Gastrocnemius medialis (tissue), 4 donors: ENCODE measurements at places on chromosomes 2 and 18. TPM values are rescaled to one million over a fixed set of nuclear protein-coding genes. Genes with fewer than 3 reads are reported as not detected.

GRCh38 chr2:70767699-70768589 lies at the start of gene ADD2:
Gene ADD2, minus strand, starts transcription at chr2:70768200. Its CDS starts 61,792 bp downstream, at chr2:70706408.
- DNase-seq = no peak

- no peak for DNase-seq
Measured at GRCh38 chr2:70827388-70827787, 7.0 kb upstream of the CLEC4F start.

GRCh38 chr2:231187736-231188505 lies 10.5 kb upstream of the ARMC9 start:
- peak; percentile 38 for DNase-seq

DNA sequence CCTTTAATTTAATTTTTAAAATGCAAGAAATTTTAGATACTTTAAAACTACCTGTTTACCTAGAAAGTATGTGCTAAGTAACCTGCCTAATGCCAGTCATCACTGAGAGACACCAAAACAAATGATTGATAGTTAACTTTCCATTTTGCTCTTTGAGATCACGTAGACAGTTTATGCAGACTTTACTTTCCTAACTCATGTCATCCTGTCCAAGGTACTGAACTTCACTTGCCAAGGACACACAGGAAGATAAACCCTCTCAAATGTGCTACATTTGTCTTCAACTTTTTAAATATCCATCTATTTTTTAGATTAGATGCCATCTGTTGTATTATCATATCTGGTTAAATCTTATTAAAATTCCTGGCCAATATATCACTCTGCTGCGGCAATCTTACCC lies 20.1 kb upstream of the SCN1A start:
- DNase-seq = no peak

DNA sequence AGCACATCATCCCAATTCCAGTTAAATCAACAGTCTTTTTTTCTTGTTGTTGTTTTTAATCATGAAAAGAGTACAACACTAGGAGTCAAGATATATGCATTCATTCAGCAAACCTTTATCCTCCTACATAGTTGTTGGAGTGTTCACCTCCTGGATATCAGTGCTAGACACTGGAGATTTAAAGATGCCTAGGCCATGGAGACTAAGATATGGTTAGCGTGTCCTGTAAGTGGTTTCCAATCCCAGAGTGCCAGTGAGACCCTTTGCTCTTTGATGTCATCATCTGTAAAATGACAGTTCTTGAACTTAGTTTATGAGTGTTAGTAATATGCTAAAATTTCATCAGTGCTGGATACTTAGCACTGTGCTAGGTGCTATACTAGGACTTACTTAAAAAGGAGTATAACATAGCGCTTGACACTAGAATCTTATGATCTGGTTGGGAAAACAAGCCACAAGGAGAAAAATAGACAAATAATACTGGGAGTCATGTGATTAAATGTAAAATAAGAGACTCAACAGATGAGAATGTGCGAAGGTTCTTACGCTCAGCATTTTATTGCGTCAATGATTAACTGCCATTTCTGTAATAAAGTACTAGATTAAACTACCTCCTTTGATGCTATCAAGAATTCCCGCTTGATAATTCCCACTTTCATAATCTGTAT lies 31.5 kb downstream of the BABAM2 start:
- DNase-seq = no peak

GRCh38 chr18:50695431-50696176 lies 124.2 kb downstream of the MRO start:
- DNase-seq = no peak

DNA sequence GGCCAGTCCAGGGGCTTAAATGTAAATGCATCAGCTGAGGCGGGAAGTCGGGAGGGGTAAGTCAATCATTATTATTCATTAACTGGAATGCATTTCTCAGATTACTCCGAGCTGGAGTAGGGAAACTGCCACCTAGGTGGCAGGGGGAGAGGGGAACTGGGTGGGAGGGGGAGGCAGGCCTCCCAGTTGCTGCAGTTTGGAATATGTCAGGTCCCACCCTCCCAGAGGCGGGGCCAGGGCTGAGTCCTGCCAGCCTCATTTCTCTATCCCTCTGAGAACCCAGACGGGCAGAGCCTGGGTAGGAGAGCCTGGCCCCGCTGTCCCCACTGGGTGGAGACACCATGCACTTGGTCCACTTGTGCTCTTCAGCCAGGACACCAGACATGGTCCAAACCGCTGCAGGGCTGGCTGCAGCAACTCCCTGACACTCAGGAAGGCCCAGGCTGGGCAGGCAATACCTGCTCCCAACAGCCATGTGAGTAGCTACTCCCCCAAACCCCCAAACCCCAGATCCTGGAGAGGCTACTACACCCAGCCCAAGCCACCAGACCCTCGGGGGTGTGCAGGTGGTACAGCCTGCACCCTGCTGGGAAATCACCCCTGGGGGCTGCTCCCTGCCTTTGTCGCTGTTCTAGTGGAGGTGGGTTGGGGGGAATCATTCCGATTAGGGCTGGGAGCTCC lies at the start of gene GPBAR1:
Gene GPBAR1, plus strand, starts transcription at position 274 of the 681 bp plus-strand sequence. CDS start 1,710 bp downstream, outside the sequence.
- DNase-seq = peak; percentile 33

DNA sequence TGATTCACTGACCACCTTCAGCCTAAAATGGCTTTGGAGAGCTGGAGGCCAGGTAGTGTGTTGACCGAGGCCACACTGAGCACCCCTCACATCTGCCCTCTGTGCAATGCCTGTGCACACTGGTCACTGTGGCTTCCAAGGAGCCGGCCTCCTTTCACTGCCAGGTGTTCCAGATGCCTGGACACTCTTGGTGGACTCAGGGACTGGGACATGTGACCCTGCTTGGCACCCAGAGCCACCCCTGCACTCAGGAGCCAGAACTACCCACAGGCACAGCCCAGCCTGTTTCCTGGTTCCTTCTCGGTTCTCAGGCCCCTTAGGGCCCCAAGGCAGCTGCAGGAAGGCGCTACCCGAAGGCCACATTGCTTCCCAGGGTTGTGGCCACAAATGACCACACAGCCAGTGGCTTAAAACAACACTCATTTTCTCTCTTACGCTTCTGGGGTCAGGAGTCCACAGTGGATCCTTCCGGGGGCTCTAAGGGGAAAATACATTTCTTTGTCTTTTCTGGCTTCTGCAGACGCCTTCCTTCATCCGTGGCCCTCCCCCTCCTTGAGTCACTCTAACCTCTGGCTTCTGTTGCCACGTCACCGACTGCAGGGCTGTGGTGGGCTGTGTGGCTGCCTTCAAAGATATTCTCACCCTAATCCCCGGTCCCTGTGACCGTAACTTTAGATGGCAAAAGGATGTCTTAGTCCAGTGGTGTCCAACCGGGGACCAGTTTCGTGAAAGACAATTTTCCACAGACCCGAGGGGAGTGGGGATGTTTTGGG lies 78.6 kb downstream of the ASB1 start:
- no peak for DNase-seq

- DNase-seq = no peak
Measured at GRCh38 chr2:223365158-223365679, 236.9 kb downstream of the SCG2 start.

DNA sequence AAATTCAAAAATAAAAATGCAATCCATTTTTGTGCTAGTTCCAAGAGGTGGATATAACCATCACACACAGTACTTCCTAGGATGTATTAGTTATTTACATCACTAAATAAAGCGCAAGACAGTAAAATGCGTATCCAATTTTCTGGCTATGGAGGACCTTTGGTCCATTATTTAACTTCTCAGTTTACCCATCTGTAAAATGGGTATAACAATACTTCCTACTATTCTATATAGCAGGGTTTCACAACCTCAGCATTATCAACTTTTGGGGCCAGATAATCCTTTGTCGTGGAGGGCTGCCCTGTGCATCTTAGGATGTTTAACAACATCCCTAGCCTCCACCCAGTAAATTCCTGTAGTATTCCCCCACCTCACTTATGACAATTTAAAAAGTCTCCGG lies 275.1 kb upstream of the PKDCC start:
- DNase-seq = no peak

DNA sequence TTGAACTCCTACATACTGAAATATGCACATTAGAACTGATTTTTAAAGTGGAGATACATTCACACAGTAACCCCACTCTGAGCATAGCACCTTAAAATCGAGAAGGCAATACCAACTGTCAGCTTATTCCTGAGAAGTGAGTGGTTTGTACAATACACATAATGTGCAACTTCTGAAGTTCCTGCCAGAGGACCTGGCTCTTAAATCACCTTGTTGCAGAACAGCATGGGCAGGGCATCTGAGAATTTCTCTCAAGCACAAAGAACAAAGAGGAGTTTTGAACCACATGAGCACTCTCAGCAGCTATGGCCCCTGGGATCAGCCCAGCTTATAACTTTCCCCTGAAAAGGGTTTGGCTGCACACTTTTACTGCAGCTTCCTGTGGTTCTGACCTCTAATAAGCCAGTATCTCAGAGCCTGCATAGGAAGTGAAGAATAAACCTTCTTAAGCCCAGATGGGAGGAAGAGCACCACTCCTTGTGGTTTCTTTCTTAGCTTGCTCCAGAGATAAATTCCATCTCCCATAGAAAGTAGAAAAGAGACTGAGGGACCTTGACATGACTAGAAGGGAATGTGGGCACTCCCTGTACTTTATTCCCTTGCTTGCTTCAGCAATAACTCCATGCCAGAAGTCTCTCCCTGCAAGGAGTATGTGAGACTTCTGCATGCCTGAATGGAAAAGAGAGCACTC lies 862.3 kb downstream of the SUCLG1 start:
- no peak for DNase-seq

DNA sequence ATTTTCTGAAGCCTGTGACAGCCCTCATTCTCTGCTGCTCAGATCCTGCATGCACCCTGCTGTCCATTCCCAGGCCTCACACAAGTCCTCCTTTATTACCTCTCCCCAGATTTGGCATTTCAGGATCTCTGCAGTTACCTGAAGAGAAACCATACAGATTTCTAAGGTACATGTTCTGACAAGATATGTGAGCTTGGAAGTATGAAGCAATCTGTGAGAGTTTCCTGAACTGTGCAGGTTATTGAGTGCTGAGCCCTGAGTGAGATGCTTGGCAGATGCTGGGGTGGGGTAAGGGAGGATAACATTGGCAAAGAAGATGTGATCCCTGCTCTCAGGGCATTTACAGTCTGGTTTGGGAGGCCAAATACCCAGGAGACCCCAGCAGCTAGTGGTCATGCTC lies 122.1 kb upstream of the STPG4 start:
- DNase-seq = no peak

- DNase-seq = peak; percentile 76
Measured at GRCh38 chr2:71455011-71455740, 1.8 kb downstream of the DYSF start.

DNA sequence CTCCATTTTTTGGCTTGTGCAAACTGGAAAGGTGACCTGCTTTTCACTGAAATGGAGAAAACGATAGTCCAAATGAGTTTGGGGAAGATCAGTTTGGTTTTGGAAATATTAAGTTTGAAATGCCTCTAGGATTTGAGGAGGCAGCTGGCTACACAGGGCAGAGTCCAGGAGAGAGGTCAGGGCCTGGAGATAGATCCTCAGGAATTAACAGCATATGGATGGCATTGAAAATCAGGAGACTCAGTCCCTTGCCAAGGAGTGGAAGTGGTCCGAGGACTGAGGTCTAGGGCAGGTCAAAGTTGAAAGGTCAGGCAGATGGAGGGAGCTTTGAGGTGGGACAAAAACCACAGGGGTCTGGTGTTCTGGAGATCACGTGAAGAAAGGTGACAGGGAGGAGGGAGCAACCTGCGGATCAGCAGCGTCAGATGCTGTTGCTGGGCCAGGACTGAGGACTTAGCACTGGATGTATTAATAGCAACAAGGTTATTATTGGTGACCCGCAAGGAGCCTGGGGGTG lies 83.7 kb downstream of the EIF2AK3 start:
- no peak for DNase-seq

GRCh38 chr2:76256458-76257088 lies 545.9 kb upstream of the GCFC2 start:
- no peak for DNase-seq

DNA sequence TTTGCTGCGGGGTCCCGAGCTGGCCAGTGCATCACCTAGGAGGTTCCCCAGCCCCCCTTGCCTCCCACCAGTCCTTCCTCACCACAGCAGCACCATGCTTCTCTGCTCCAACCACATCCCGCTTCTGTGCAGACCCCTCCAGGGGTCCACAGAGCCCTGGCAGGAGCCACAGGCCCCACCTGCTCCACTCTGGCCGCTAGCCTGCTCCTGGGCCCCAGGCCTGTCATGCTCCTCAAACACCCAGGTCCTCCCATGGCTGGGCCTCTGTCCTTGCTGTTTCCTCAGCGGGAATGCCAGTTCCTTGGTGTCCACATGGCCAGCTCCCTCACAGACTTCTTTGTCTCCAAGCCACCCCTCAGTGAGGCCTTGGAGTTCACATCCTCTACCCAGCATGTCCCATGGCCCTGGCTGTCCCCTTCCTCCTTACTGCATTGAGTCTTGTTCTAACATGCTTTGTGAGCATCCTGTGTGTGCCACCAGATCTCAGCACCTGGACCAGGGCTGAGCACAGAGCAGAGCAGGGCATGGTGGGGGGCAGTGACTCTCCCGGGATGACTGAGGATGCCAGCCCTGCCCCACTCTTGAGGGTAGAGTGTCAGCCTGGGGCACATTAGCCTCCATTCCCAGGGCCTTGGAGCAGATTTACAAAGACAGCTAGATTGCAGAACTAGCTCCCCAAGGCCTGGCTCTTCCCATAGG lies 201.0 kb upstream of the HS6ST1 start:
- no peak for DNase-seq

GRCh38 chr18:77749089-77749488 lies 499.4 kb downstream of the GALR1 start:
- no peak for DNase-seq

DNA sequence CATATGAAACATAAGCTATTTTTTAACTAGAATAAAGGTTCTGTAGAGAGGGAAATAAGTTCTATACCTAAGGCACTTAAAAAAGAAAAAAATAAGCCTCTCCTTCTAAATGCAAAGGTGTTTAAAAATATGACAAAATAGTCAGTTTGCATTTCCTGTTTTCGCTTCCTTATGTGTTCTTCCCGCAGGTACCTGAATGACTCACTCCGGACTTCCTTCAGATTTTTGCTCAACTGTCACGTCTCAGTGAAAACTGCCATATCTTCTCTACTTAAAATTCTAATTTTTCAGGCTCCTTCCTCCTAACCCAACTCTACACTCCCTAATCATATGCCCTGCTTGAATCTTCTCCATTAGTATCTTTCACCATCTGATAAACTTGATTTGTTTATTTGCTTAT lies 1333.1 kb downstream of the LRP1B start:
- DNase-seq = no peak

DNA sequence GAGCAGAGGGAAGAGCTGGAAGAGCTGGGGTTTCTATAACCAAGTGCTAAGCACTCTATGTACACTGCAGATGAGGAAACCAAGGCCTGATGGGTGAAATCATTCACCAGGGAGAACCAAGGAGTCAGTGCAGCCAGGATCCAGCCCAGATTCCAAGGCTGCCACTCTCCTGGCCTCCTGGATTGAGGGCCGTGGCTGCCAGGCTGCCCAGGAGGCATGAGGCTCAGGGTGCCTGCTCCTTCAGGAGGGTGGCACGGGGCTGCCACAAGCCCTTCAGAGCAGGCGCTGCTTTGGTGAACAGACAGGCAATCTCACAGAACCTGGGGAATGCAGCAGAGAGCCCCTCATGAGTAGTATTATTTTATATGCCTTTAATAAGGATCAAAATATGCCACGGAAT lies 293.7 kb upstream of the HDAC4 start:
- DNase-seq = no peak

- no peak for DNase-seq
Measured at GRCh38 chr2:46258937-46259776, 38.0 kb upstream of the EPAS1 start.

The KLHL41 gene
- total RNA-seq = 2,952 TPM

The SERPINB11 gene
- not detected for total RNA-seq

The NCKAP5 gene
- 0.15 TPM for total RNA-seq

The SS18 gene
- 17.3 TPM for total RNA-seq

The FNDC4 gene
- 3.1 TPM for total RNA-seq

The BCL2 gene
- total RNA-seq = 20.4 TPM

The GPR155 gene
- total RNA-seq = 4.0 TPM

The NT5C1B gene
- not detected for total RNA-seq

The SLC11A1 gene
- total RNA-seq = 1.1 TPM
